Mesothelial cell of epicardium (in vitro differentiated cells): ENCODE measurements at places on chromosomes 13 and 19.

- DNase-seq, result no peak
Measured at GRCh38 chr19:31274251-31275067, 74.8 kb downstream of the TSHZ3 start.

DNA sequence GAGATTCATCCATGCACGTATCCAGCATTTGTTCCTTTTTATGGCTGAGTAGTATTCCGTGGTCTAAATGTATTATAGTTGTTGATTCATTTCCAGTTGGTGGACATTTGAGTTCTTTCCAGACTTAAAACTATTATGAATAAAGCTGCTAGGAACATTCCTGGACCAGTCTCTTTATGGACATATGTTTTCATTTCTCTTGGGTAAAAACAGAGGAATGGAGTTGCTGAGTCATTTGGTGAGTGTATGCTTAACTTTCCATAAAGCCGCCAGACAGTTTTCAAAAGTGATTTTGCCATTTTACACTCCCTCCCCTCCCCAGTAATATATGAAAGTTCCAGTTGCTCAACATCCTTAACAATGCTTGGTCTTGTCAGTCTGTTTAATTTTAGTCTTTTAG lies 116.4 kb downstream of the TSHZ3 start:
- no peak for DNase-seq

DNA sequence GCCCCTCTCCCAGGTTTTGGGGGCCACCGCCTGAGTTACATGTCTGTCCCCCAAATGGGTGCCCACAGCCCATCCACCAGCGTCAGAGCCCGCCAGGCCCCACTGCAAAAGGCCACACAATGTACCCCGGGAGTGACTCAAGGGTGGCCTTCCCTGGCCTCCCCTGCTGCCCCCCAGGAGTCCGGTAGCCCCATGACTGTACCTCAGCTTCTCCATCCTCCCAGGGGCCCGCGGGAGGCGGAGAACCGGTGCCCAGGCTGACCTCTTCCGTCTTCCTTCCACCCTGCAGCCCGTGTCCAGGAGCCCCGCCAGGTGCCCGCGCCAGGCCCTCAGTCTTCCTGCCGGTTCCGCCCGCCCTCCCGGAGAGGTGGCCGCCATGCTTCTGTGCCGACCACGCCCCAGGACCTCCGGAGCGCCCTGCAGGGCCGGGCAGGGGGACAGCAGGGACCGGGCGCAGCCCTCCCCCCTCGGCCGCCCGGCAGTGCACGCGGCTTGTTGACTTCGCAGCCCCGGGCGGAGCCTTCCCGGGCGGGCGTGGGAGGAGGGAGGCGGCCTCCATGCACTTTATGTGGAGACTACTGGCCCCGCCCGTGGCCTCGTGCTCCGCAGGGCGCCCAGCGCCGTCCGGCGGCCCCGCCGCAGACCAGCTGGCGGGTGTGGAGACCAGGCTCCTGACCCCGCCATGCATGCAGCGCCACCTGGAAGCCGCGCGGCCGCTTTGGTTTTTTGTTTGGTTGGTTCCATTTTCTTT lies 10.3 kb downstream of the CBARP start:
- no peak for DNase-seq

DNA sequence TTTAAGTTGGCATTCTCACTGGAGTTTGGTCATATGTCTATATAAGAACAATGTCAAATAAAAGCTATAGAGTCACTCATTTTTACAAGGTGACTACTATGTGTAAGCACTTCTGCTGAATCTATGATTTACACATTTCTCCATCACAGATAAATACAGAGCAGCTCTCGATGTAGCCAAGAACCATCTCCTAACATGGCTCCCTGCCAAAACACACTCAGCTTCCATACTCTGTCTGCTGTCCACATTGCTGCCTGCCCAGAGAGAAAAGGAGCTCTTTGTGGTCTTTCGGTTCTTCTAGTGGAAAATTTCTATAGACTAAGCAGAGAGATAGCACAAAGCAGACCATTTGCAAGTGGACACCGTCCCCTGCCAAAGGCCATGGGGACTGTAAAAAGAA lies 190.9 kb upstream of the KLF12 start:
- no peak for DNase-seq

GRCh38 chr13:44136696-44137268 lies 236.8 kb upstream of the SERP2 start:
- no peak for DNase-seq

DNA sequence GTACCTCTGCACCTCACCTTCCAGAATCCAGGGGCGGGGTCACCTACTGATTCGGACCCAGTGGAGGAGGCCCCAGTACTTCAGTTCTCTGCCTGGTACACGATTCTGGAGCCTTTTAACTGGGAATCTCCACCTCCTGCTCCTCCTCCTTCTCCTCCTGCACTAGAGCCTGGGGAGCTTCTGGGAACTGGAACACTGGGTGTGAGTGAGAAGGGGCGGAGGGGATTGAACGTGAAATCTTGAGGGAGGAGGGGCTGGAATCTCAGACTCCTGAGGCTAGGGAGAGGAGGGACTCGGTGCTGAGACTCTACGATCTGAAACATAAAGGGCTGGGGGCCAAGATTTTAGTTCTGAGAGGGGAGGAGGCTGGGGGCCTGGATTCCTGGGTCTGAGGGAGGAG lies at the start of gene KLK8:
KLK8 (minus strand) TSS at position 90 of the 400 bp plus-strand sequence. CDS start 437 bp downstream, outside the sequence.
- no peak for DNase-seq

GRCh38 chr19:10683064-10683426 lies 18.2 kb upstream of the QTRT1 start:
- DNase-seq, result no peak

- no peak for DNase-seq
Measured at GRCh38 chr13:46383383-46383782, 3.7 kb downstream of the RUBCNL start.

DNA sequence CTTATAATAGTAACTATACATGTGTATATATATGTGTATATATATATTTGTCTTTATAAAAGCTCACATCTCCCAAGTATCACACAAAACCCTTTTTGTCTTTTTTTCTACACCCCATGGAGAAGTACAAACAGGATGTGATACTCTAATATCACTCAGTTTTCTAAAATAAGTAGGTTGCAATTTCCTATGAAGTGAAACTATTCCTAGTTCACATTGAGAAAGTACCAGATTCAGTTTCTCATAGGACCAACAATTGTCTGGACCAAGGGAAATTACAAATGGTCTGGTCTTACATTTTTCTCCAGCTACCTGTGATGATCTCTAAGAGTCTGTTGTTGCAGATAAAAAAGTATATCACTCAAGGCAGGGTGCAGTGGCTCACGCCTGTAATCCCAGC lies 17.9 kb upstream of the LILRB1 start:
- DNase-seq, result no peak
